ENCODE measurements at places on chromosomes 7 and 10. TPM values are rescaled to one million over a fixed set of nuclear protein-coding genes. Genes with fewer than 3 reads are reported as not detected.

DNA sequence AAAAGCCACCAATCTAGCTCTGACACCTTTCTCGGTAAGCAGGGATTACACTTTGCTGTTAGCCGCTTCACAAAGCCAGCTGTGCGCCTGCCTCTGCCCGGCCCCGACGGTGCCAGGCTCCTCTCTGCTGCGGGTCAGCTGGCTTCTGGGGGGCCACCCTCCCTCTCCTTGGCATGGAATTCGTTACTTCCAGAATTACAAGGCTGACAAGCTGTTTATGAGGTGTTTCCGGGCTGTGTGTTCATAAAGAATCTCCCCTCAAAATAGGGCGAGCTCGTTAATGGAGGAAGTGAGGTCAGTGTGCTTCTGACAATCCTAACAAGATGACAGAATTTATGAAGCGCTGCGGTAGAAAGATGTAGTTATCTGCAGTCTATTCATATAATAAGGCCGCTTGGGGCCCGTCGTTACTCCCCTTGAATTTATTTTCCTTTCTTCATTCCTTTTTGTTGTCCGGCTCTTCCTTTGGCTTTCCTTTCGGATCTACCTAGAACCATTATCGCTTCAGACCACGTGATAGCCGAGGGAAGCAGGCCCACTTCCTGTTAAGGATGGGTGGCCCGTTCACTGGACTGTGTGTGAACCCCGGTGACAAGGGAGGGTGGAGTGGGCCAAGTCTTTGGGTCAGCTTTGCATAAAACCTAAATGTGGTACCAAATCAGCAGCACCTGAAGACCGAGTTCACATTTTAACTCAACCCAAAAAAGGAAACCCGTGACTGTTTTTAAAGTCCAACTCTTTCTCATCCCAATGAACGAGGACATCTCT is 273.0 kb upstream of the YAE1 start:
- DNase-seq, result no peak

Gene CCDC172
- not detected for total RNA-seq

DNA sequence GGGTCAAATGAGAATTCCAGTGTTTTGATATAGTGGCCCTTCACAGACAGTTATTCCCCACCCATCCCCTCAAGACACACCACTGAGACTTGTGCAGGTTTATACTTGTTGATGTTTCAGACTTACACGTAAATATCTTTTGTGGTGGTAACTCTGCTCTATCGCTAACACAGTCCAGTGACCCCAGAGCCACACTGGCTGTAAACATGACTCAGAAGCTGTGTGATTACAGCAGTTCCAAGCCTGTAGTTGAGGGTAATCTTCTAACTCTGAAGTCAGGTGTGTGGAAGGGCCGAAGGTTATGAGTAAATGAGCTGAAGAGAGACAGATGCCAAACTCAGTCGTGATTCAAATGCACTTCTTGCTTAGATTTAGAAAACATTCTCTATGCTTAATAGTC is 19.4 kb downstream of the NOBOX start:
- no peak for DNase-seq

- DNase-seq, result no peak
These were observed 228.2 kb downstream of the AHR start for GRCh38 chr7:17526621-17527020.

- no peak for DNase-seq
These were observed 56.6 kb downstream of the PAPSS2 start for GRCh38 chr10:87716348-87716670.

Gene BAZ1B
- 29.5 TPM for total RNA-seq

DNA sequence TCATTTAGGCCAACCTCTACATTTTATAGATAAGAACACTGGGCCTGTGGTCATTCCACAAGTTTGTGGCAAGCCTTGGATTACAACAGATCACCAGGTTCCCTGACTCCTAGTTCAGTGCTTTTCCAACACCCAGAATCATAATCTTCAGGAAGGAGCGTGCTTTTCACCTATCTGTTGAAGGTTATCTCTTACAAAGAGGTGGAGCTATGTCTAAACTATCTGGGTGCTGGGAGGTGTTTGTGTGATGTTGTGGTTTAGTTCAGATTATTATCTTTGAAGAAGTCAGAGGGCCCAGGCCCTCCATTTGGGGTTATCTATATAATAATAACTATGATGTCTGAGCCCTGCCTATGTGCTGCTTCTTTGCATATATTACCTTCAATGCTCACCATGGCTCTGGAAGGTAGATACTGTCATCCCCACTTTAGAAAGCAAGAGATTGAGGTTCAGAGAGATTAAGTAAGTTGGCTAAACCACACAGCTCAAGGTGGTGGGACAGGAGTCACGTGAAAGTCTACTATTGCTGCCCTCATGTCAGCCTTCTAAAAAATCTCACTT is 24.0 kb downstream of the IL2RA start:
- DNase-seq, result no peak

DNA sequence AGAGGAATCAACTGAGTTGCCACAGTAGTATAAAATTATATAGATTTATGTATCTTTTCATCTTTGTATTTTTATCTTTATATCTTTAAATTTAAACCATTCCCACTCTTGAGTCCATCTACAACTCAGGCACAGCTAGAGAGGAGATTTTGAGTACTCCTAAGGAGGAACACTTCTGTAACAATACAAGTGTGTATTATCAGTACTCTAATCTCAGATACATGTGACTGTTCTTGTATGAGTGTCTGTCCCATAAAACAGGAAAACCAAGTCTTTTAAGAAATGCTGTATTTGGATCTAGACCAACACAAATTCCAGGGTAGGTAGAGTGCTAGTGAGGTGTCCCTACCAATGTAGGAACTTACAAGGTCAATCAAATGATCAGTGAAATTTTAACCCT is 1428.0 kb upstream of the LRRTM3 start:
- no peak for DNase-seq

Gene TEX47
- total RNA-seq, result not detected

Gene ERCC6
- total RNA-seq, result 7.9 TPM

Gene SPDYE5
- total RNA-seq, result not detected

- no peak for DNase-seq
These were observed 687 bp upstream of the DKK1 start for GRCh38 chr10:52313256-52313932.

Gene TMEM254
- 14.0 TPM for total RNA-seq

- no peak for DNase-seq
These were observed 2.6 kb downstream of the TBRG4 start for GRCh38 chr7:45108863-45109262.

Gene ZNF746
- 15.6 TPM for total RNA-seq

- no peak for DNase-seq
These were observed 36.9 kb downstream of the MET start for GRCh38 chr7:116708861-116709260.

Gene TET1
- total RNA-seq, result 40.3 TPM

- no peak for DNase-seq
These were observed 268.1 kb downstream of the KLF6 start for GRCh38 chr10:3516923-3517255.

- no peak for DNase-seq
These were observed 237.3 kb downstream of the DGKI start for GRCh38 chr7:137609500-137609899.

- no peak for DNase-seq
These were observed 39.5 kb downstream of the RBM28 start for GRCh38 chr7:128304212-128304611.

Gene FKBP6
- total RNA-seq, result not detected

GRCh38 chr10:86071758-86072157 is 294.8 kb downstream of the GRID1 start:
- no peak for DNase-seq

DNA sequence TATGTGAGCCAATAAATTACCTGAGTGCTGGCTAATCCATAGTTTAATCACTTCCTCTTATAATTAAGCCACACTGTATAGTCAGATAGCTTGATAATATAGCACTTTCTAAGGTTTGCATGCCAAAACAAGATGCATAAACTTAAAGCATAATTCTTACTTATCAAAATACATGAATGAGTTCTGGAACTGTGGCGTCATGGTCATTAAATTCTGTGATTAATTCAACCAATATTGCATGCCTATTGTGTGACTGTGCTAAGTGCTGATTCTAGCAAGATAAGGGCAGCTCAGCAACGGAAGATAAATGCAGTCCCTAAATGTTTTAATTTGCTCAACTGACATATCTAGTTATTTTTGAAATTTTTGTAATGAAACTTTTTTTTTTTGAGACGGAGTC is 29.7 kb downstream of the HOXA1 start:
- DNase-seq, result no peak

Gene RFC2
- 31.4 TPM for total RNA-seq

Gene CPEB3
- total RNA-seq, result 4.1 TPM

GRCh38 chr7:105309235-105310169 is 79.2 kb downstream of the SRPK2 start:
- no peak for DNase-seq
